Lower leg skin (tissue), 4 donors: ENCODE measurements at places on chromosomes 6 and 20.
A peak's percentile ranks its signal among the peaks of the same experiment; 100 is the strongest.

GRCh38 chr6:10412461-10413261, 2.2 kb downstream of the TFAP2A start:
- DNase-seq: peak; percentile 93

DNA sequence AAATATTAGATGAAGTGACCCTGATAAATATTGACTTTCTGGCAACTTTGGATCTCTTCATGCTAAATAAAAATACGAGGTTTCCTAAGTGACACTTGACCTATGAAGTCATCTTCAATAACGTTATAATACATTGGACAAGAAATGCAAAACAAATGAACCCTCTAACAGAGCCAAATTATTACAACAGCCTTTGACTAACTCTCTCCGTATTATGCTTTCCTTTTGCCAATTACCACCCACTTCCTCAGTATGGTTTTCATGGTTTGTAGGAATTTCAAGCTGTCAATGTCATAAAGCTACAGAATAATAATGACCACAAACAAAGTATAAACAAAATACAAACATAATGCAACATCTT, 210.5 kb downstream of the MOXD1 start:
- no peak for DNase-seq

DNA sequence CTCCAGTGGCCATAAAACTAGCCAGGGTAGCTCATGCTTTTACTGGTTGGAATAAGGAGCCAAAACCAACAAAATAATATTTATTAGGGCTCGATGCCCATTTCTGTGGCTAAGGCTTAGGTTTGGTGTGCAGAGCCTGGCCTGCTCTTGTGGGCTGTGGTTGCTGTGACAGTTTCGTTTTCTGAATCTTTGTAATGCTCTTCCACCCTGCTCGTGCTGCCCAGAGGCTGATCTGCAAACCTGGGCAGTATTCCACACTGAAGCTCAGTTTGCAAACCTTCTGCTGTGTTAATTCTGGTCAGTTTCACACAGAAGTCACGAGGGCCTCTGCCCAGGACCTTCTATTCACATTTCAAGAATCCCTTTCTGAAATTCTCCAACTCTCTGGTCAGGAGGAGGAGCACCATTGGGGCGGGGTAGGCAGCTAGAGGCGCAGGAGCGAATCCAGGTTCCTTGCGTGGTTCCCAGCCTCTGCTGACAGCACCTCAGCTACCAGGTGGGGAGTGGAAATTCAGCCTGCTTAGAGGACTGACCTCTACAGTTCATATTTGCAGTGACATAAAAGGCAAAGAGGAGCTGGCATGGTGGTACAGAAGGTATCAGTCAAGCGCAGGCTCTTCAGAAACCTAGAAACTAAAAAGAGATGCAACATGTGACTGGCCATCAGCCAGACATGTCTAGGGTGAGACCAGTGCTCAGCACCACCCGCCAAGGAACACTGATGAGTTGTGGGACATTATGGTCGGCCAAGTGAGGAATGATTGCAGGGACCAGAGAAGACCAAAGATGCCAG, 14.3 kb upstream of the C20orf144 start:
- DNase-seq: no peak

GRCh38 chr6:138222901-138223546, 4.7 kb upstream of the PBOV1 start:
- DNase-seq: no peak

- DNase-seq: no peak
Observed at GRCh38 chr6:72497186-72497585, 124.7 kb upstream of the KCNQ5 start.

DNA sequence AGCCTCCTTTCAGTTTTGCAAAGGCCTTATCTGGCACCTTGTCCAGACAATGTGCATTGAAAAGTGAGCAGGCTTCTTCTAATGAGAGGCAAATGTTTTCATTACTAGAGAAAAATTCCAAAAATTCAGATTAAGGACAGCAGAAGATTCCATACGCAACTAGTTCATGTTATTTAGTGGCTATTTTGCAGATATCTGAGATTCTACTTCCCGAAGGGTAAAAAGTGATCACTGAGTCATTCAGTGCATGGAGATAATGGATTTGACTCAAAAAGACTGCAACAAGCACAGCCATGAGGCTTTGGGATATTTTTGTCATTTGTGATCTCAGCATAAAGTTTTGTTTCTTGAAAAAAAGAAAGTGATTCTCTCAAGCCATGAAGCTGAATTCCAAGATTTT, 29.9 kb downstream of the METTL24 start:
- DNase-seq: no peak

GRCh38 chr6:82917346-82918064, 148.1 kb downstream of the UBE3D start:
- no peak for DNase-seq

GRCh38 chr20:38827770-38828281, 22.3 kb downstream of the PPP1R16B start:
- no peak for DNase-seq

- DNase-seq: no peak
Observed at GRCh38 chr6:166466178-166467122, 83.7 kb upstream of the MPC1 start.

DNA sequence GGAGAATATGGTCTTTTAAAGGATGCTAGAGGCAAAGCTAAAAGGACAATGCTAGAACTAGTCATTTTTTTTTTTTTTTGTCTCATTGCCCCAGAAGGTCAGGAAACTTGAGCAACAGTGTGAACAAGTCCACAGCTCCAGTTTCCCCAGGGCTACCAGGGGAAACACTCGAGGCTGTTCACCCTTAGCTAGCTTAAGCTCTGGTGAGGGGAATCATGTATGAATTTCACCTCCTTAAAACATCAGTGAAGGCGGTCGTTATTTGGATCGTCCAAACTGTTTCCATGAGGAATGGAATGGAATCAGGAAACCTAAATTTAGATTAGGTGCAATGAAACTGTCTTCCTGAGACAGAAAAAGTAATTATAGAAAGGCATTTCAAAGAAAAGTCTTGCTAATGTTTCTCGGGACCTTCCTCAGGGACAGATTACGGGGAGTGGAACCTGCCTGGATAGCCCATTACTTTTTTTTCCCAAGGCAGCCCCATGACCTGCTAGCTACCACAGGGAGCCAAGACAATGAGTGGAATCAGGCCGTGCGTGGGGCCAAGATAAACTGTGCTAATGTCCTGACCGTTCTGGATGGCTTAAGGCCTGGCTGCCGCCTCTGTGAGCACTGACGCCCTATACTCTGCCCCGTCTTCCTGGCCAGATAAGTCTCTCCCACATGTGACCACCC, 164.8 kb upstream of the SGK1 start:
- DNase-seq: no peak

DNA sequence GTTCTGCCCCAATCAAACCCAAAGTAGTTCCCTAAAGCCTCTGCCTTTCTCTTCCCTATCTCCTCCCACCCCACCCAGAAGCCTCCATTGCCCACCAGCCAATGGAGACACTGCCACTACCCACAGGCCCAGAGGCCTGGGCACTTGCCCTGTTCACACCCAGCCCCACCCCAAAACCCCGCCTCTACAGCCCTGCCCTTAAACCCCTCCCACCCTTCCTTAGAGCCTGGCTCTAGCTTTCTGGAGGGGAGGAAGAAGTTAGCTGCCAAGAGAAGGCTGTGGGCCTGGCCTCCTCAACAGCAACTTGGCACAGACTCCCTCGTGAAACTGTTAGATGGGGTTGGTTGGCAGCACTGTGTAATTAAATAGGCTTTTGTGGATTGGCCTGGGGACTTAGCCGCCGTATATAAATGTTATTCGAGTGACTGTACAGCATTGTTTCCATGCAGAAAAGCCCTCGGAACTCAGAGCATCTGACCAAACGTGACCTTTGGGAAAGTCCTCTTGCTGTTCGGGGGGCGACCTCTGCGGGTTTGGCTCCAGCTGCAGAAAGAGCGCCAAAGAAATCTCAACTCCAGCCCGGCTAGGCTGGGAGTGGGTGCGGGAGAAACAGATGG, 31.4 kb downstream of the COL11A2 start:
- DNase-seq: peak; percentile 38

GRCh38 chr6:131728296-131728939, 17.6 kb upstream of the CTAGE9 start:
- DNase-seq: no peak

- DNase-seq: no peak
Observed at GRCh38 chr6:151060766-151061531, 178.8 kb upstream of the AKAP12 start.

DNA sequence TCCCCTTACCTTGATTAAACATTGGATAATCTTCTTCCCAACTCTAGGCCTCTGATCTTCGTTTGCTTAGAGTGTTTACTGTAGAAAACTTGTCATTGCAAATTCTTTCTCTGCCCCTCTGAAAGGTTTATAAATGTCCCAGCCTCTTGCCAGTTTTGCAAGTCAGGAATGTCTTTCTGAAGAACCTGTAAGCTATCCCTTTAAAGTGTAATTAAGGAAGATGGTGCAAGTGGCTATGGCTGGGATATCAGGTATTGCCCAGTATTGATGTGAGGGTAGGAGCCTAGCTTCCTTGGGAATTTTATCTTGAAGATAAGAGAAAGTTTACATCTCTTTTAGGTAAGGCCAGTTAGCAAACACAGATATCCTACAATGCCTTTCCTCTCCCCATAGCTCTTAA, 211.0 kb upstream of the RIMS1 start:
- no peak for DNase-seq

DNA sequence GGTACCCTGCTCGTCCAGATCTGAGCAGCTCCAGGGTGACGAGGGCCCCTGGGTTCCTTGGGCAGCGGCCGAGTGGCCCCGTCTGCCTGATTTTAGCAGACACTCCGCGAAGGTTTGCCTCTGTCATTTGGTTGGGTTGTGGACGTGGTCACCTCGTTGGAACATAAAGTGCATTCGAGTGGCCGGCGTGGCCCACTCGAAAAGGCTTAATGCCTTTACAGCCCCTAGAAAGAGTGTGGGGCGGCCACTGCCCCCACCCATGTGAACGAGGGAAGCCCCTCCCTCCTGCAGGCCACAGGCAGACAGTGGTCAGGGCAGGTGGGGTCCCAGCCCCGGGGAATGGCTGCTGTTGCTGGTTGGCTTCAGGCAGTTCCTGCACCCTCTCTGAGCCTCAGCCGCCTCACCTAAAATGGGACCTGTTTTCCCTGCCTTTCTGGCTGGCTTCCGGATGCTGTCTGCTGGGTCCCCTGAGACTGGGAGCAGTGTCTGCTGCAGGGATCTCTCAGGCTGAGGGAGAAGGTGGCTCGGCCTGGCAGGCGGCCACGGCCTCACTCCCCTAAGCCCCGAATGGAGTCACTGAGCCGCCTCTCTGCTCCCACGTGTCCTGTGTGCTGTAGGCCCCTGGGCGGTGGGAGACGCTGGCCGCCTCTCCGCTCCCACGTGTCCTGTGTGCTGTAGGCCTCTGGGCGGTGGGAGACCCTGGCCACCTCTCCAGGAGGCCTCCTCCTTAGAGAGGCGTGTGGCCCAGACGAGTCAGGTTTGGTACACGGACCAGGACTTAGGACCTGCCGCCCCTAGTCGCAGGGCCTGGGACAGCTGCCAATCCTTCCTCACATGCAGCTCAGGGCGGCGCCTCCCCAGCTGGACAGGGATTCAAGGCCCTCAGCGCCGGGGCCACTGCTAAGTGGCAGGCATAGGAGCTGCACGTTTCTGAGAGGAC, 233.0 kb downstream of the ERMARD start:
- no peak for DNase-seq

DNA sequence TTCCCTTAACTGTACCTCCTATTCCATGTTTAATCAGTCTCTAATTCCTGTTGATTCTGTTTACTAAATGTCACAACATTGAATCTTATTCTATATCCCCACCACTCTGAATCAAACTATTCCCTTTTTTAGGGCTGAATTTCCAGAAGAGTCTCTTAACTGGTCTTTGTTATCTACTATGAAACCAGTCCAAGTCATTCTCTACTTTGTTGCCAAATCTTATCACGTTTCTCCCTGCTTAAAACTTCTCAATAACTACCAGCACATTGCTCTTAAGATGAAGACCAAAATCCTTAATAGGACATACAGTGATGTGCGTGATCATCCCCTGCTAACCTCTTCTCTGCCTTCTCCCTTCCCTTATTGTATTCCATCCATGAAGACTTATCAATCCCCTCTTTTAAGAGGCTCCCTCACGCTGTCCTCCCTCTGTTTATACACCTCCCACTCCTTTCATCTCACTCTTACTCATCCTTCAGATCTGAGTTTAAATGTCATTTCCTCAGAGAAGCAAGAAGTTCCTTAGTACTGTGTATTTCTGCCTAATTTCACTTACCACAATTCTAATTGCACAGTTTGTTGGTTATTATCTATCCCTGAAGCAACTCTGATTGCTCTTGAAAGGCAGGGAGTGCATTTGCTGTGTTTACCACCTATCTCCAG, 143.0 kb upstream of the AHI1 start:
- no peak for DNase-seq

DNA sequence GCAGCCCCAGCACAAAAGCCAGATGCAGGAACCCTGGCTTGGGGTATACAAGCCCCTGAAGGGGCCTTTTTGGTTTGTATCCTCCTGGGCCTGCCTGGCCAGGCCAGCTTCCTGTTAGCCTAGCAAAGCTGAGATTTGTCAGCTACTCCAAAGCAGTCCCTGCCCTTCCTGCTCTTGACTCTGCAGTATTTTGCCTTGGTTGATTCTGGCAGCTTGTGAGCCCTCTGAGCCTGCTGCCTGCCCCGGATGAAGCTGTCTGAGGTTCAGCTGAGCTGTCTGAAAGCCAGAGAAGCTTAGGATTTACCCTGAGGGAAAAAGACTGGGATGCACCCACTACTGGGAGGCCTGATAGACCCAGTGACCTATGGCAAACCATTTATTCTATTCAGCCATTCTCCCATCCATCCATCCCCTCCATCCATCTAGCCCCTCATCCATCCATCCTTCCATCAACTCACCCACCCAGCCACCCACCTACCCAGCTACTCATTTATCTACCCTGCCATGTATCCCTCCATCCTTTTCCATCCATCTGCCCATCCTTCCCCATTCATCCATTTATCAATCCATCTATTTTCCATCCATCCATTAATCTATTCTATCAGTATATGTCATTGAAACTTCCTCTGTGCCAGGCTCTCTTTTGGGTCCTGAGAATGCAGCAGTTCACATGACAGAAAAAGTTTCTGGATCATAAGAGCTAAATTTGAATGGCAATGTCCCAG, 307.5 kb downstream of the DHX35 start:
- peak; percentile 31 for DNase-seq

GRCh38 chr20:19129976-19130612, 82.3 kb upstream of the SLC24A3 start:
- no peak for DNase-seq

- DNase-seq: no peak
Observed at GRCh38 chr6:149084026-149084425, 233.5 kb upstream of the TAB2 start.

GRCh38 chr20:34388000-34388399, 24.9 kb downstream of the ITCH start:
- no peak for DNase-seq

GRCh38 chr6:127514773-127515227, 4.3 kb downstream of the MTCL3 start:
- DNase-seq: peak; percentile 86

- no peak for DNase-seq
Observed at GRCh38 chr6:34517461-34517881, 38.7 kb downstream of the SPDEF start.

GRCh38 chr6:16236009-16236501, 2.3 kb upstream of the GMPR start:
- DNase-seq: no peak

- DNase-seq: no peak
Observed at GRCh38 chr6:111959766-111960165, 86.5 kb upstream of the FYN start.
